ENCODE measurements at places on chromosomes 3 and 15.

DNA sequence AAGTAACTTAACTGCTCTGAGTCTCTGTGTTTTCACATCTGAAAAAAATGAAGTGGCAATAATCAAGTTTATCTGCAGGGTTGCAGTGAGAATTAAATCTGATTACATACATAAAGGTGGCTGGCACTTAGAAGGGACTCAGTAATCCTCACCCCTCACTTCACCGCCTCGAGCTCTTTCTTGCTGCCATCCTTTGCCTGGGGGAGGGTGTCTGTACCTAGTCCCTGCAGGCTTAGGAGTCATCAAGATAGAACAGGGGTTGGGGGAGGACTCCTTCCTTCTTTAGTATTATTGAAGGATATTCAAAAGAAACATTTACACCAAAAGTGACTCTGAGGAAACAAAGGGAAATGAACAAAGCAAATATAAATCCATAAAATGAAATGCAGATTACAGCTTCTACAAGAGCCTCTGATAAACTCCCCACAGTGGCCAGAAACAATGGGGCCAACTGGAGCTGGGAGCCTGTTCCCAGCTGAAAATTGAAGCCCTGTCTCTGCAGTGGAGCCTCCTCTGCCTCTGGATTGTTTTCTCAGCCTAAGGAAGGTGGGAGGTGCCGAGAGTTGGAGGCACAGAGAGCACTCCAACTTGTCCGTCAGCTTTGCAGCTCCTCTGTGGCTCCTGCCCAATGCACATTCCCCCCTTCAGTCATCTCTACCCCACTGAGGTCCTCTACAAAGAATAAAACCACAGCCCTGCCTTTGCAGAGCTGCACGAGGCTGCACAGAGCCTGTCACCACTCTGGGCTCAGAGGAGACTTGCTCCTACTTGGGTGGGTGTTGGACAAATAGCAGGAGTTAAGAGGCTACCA lies 41.8 kb downstream of the CRYGS start:
- ATAC-seq = peak; percentile 22

DNA sequence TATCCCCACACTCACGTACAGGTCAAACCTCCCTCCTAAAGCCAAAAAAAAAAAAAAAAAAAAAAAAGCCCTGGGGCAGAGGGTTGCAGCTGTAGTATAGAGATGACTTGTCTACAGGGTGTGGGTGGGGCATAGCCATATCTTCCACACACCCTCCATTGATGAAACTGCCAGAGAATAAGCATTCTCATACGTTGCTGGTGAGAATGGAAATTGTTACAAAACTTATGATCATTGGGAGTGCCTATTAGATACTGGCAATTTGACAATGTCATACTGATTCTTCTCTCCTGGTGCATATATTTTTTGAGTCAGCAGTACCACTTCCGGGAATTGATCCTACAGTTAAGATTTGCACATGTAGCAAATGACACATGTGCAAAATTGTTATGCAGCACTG lies 11.0 kb upstream of the CTNNB1 start:
- ATAC-seq = peak; percentile 98

DNA sequence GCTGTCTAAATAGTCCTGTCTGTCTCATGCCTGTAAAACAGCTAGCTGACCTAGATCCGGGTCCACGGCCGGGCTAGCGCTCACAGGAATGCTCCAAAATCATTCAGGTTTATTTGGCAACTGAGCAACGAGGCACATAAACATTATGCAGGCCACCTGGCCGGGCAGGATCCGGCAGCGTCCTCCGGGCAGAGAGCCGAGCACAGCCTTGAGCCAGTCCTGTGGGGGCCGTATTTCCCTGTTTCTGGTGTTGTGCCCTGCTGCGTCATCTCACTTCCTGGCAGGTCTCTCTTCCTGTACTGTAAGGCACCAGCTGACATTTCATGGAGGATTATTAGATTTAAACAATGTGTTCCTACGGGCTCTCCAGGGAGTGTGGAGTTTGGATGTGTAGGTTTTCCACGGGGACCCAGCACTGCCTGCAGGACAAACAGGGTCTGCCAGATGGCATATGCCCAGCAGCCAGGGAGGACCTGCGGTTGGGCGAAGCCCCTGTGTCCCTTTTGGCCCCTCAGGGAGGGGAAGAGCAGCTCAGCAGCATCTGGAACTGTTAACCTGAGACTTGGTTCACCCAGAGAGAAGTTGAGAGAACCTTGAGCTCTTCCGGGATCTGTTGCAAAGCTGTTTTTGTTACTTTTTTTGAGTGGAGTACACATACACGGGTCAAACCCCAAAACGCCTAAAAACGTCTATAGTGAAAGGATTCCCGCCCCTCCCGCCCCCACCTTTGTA lies 16.6 kb upstream of the LRRK1 start:
- ATAC-seq = no peak

- peak; percentile 32 for ATAC-seq
Measured at GRCh38 chr15:50881121-50882048, 27.1 kb upstream of the AP4E1 start.

GRCh38 chr3:12516873-12517272 lies 28.4 kb downstream of the MKRN2OS start:
- no peak for ATAC-seq

DNA sequence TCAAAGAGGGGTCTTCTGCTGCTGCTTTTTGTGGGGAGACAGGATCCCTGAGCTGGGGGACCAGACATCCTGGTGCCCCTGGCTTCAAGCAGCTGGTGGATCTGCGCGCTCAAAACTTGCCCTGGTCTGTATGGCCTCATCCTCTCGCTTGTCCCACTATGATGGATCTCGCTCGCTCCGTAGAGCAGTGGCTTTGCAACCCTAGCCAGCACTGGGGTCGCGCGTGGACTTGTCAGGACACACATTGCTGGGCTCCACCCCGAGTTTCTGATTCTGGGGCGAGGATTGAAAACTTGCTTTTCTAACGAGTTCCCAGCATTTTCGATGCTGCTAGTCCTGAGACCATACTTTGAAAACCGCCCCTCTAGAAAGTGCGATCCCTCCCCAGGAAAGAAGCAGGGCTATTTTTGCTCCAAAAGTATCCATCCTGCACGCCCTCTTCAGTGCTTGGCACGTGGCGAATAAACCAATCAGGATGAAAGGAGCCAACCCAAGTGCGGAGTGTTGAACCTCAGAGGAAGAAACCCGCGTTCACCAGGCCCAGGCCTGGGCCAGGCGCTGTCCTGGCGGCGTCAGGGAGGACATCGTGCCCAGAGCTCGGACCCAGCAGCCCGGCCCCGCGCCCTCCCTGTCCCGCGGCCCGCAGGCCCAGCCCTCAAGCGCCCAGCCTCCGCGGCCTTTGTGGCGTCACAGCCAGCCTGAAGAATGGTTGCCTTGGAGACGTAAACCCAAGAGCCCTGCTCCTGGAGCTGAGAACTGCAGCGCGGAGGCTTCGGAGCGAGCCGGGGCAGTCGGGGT lies at the start of gene CFAP100:
Gene CFAP100 (plus strand): TSS at position 731 of the 798 bp plus-strand sequence. CDS start 1,092 bp downstream, outside the sequence.
- no peak for ATAC-seq

DNA sequence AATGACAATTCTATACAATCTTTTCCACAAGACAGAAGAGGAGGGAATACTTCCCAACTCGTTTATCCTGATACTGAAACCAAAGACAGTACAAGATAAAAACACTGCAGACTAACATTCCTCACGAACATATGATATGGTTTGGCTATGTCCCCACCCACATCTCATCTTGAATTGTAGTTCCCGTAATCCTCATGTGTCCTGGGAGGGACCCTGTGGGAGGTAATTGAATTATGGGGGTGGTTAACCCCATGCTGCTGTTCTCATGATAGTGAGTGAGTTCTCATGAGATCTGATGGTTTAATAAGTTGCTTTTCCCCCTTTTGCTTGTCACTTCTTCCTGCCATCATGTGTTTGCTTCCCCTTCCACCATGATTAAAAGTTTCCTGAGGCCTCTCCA lies 83.9 kb upstream of the PROK2 start:
- no peak for ATAC-seq

- peak; percentile 97 for ATAC-seq
Measured at GRCh38 chr3:58052373-58053273, 44.4 kb downstream of the FLNB start.

DNA sequence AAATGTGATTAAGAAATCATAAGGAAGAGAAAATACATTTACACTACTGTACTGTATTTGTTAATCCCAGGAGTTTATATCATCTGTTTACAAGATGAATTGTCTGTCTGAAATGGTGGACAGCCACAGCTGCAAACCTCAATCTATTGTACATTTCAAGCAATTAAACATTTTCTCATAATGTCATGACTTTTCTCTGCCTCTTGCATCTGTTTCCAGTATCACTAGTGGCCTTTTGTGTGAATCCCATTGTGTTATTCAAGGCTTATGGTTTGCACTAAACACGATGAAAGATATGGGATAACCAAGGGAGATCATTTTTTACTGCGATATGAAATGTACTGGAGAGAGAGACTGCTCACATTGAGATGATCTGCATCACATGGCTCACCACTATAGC lies 200.2 kb upstream of the LRRN1 start:
- no peak for ATAC-seq

GRCh38 chr3:181623924-181624694 lies 87.6 kb upstream of the SOX2 start:
- no peak for ATAC-seq

GRCh38 chr15:38576261-38576660 lies 11.6 kb upstream of the RASGRP1 start:
- ATAC-seq = no peak

DNA sequence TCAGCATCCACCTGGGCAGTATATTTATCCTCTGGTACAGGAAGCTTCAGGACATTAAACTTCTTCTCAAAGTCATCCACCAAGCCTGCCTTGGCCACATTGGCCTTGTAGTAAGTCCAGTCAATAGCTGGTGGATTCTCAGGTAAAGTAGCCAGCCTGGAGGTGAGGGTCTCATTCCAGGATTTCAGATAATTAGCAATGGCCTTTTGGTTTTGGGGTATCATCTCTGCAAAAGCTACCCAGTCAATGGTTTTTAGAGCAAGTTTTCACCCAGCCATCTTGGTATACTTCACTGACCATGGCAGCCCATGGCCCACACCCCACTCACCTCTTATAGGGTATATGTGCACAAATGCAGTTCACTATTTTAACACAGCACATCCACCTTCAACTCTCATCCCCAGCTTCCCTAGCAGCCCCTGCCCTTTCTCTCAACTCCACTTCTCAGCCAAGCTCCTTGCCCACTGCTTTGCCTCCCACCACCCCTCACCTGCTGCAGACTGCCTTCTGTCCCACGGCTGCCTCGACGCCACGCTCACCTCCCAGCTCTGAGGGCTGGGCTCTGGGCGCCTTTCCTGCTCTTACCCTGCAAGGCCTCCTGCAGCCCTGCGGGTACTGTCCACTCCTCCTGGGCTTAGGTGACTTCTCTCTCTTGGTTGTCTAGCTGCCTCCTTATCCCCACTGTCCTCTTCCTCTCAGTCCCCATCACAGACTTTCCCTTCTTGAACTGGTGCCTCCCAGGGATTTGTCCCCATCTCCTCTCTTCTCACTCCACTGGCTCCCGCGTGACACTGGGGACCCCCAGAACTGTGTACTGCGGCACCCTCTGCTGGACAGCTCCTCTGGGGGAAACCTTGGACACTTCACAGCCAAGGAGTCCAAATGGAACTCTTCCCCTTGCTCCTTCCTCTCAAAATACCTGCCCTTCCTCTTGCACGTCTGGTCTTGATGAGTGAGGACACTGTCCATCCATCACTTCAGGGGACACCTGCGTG lies 1.7 kb upstream of the TGM5 start:
- ATAC-seq = no peak

- ATAC-seq = no peak
Measured at GRCh38 chr15:22808240-22808639, 21.8 kb downstream of the NIPA1 start.

Measured in activated CD4-positive, CD25-positive, alpha-beta regulatory T cell treated with anti-CD3 and anti-CD28 coated beads, Interleukin-2, amount 50 U/mL, for 24 hours (primary cell).